ENCODE measurements at places on chromosomes 5 and 9.

DNA sequence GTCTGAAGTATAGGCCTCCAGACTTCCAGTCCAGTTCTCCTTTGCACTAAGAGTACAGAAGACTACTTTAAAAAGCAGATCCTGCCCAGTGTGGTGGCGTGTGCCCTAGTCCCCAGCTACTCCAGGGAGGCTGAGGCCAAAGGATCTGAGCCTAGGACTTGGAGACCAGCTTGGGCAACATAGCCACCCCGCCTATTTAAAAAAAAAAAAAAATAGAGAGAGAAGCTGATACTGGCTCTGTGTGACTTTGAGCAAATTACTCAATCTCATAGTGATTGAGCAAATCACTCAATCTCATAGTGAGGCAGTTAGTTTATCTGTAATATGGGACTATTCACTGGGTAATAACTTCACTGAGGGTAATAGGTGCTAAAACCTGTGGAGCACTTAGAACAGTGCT lies 43.6 kb upstream of the KDM4C start:
- DNase-seq, result no peak

GRCh38 chr5:13081116-13081515 lies 863.4 kb downstream of the DNAH5 start:
- DNase-seq, result no peak

- DNase-seq, result no peak
Observed at GRCh38 chr5:142584891-142585290, 101.0 kb downstream of the FGF1 start.

- no peak for DNase-seq
Observed at GRCh38 chr5:123545506-123545905, 33.5 kb downstream of the CSNK1G3 start.

GRCh38 chr9:127767909-127768331 lies 10.5 kb downstream of the SH2D3C start:
- no peak for DNase-seq

GRCh38 chr5:59479086-59479485 lies 414.4 kb downstream of the PDE4D start:
- no peak for DNase-seq

DNA sequence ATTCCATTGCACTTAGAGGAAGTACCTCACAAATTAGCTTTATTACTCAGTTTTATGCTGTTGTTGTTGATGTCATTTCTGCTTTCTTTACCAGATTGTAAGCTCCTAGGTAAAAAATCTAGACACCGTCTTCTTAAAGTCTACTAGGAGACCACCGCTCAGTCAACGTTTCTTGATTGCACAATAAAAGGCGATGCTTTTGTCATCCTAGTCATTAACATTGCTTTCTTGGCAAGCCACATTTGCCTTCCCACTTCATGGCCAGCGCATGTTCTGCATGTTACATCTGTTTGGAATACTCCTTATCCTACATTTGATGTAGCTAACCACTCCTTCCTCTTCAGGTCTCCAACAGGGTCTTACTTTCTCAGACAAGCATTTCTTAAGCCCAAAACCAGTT lies 464.0 kb upstream of the TUSC1 start:
- no peak for DNase-seq

- no peak for DNase-seq
Observed at GRCh38 chr5:159161361-159162214, 47.8 kb downstream of the RNF145 start.

DNA sequence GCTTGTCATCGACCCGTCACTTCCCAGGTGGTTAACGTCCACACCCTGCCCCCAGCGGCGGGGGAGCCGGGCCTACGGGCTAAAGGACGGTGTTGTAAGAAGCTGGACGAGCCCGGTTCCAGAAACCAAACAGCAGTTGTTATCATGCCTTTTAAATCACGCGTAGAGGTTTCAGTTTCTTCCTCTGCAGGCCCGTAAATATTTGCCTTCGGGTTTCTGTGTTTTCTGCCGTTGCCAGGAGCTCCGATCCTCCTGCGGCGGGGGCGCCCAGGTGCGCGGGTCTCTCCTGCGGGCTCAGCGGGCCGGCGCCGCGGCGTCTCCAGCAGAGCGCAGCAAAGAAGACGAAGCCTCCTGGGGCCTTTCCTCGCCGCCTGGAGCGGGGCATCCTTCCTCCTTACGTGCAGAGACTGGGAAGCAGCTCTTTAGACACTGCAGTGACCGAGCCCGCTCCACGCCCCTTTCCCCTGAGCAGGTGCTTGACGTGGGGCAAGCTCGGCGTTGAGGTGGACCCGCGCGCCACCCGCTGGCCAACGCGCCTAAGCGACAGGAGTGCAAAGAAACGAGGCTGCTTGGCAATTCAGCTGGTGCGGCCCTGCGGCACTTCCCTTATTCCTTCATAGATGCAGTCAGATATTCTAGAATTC lies 21.8 kb upstream of the TTC1 start:
- peak; percentile 60 for DNase-seq

DNA sequence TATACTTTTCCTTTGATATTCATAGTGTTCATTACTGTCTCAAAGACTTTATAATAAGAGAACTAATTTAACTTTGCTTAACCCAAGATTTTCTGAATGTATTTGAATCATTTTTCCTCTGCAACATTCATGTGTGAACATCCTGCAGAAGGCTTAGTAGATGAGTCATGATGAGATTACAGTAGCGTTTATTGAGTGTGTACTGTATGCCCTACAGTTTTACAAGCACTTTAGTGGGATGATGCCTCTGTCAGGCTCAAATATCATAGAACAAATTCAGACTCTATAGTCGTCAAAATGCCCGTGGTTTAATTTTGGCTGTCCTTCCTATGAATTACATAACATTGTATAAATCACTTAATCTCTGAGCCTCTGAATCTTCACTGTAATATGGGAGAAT lies 41.2 kb downstream of the FYB1 start:
- DNase-seq, result no peak

DNA sequence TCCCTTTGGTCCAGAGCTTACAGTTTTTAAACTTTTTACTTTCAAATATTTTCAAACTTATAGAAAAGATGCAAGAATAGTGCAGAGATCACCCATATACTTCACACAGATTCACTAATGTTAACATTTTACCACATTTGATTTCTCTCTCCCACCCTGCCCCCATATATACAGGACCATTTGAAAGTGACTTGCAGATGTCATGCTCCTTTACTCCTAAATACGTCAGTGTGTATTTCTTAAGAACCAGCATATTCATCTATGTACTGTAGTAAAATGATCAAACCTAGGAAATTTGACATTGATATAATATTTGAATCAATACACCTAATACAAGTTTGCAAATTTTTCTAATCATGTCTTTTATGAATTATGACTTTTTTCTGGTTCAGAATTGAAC lies 100.4 kb upstream of the CHD1 start:
- DNase-seq, result no peak

- DNase-seq, result no peak
Observed at GRCh38 chr5:32249668-32250067, 63.1 kb downstream of the MTMR12 start.

- no peak for DNase-seq
Observed at GRCh38 chr5:109242518-109242917, 167.3 kb downstream of the PJA2 start.

GRCh38 chr5:71810023-71810422 lies 90.9 kb downstream of the CARTPT start:
- no peak for DNase-seq

- no peak for DNase-seq
Observed at GRCh38 chr5:158990979-158991775, 108.5 kb downstream of the EBF1 start.

GRCh38 chr5:157486861-157487260 lies 26.8 kb downstream of the NIPAL4 start:
- DNase-seq, result no peak

DNA sequence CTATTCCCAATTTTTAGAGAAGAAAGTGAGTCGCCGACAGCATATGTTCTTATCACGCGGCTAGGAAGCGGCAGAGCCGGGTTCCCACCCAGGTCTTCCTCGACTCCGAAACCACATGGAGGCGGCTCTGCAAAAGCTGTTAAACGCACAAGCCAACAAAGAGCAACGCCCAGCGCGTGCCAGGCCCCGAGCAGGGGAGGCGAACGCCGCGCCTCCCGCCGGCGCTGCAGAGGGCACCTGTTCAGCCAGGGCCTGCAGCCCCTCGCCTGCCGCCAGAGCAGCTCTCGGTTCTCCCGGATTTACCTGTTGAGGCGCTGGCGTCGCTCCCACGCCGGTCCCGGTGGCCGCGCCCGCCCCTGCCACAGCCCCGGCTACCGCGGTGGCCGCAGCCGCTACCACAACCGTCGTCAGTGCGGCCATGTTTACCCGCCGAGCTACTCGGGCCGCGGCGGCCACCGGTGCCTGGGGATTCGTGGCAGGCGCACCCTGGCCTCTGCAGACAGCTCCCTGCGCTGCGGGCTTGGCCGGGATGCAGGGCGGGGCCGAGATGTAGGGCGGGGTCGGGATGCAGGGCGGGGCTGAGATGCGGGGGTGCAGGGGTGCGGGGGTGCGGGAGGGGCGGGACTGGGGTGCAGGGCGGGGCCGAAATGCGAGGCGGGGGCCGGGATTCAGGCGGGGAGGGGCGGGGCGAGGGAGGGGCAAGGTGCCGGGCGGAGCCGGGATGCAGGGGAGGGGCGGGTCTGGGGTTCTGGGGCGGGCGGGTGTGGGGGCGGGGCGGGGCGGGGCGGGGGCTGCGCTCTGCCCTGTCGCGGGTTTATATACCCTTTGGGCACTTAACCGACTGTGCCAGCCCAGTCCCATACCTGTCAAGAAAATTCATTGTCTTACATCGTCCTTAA lies at the start of gene CCDC112:
Gene CCDC112, minus strand, starts transcription at position 531 of the 899 bp plus-strand sequence. Its CDS starts 111 bp downstream, at position 420.
- DNase-seq, result peak; percentile 89

- DNase-seq, result no peak
Observed at GRCh38 chr5:10317825-10318682, 10.4 kb upstream of the CMBL start.

DNA sequence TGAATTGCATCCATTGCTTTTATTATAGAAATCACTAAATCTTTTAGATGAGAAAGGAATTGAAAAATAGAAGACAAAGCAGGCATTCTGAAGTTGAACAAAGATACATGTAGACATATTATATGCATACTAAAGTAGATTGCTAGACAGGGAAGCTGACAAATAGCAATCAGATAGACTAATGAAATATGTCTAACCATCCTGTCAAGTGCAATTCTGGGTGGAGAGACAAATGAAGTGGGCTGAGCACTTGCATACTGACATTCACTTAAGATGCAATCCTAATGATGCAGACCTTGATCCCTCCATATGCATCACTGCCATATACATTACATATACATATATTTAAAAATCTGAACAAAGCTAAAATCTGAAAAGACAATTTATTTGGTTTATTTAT lies 1130.0 kb upstream of the CDH6 start:
- no peak for DNase-seq

GRCh38 chr5:2299388-2300220 lies 416.9 kb upstream of the IRX4 start:
- no peak for DNase-seq

- no peak for DNase-seq
Observed at GRCh38 chr5:119340597-119341218, 15.1 kb upstream of the TNFAIP8 start.

DNA sequence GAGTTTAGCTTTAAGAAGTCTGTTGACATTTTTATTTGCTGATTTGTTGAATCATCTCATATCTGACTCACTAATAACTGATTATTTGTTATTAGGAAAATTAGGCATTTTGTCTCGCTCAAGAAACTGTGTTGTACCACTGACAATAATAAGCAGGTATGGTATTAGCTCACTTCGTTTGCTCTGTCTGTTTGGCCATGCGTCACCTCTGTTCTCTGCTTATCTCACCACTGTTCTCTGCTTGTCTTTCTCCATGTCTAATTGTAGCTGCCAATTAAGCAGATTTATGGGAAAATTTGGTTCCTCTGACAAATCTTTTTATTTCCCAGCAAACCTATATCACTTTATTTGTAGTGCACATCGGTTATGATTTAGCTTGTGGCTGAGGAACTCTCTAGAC lies 138.9 kb downstream of the WDR41 start:
- no peak for DNase-seq

- DNase-seq, result no peak
Observed at GRCh38 chr5:65161655-65162054, 320.1 kb downstream of the ADAMTS6 start.

- DNase-seq, result no peak
Observed at GRCh38 chr9:112120439-112120925, 54.6 kb downstream of the SUSD1 start.

DNA sequence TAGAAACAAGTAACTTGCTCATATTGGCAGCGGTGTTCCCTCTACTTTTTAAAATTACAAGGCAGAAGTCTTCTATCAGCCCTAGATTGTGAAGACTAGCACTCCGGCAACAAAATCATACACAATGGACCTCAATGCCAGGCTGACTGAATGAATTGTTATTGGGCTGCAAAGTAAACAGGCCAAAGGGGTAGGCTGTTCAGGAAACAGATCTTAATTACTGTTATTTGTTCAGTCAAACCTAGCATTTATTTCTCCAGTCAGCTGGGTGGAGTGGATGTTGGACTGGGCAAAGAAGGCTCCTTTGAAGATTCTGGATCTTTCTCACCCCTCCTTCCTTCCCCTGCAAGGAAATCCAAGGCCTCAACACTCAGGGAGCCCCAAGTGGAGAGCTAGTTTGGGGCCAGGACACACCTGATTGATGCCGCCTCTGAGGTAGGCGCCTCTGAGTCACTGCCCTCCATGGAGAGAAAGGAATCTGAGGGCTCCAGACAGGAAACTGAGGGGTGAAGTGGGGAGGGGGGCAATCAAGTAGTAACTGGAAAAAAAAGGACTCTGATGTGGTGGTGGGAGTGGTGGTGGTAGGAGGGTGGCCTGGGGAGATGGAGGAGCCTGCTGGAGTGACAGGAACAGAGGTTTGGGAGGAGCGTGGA lies 35.5 kb downstream of the SERINC5 start:
- no peak for DNase-seq

DNA sequence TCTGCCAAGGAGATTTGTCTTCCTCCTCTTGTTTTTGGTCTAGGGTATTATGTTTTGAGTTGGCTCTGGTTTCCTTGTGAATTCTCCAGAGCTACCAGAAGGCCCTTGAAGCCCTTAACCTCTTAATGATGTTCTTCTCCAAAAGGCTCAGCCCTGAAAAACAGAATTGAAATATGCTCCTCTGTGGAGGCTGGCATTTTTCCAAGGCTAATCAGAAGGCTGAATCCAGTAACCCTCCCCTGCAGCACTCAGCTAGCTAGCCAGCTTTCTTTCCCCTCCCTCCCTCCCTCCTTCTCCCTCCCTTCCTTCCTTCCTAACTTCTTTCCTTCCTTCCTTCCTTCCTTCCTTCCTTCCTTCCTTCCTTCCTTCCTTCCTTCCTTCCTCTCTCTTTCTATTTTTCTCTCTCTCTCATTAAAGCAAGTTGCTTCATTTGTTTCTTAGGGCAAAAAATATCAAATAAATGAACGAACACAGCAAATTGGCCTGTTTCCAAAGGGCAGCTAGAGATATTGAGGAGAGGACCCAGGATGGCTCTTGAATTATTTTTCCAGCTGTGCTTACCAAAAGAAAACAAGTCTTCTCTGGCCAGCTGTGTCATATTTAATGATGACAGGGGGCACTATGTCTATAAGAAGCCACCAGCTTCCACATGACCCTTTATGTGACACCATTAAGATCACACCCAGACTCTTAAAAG lies 38.7 kb downstream of the JAKMIP2 start:
- no peak for DNase-seq

DNA sequence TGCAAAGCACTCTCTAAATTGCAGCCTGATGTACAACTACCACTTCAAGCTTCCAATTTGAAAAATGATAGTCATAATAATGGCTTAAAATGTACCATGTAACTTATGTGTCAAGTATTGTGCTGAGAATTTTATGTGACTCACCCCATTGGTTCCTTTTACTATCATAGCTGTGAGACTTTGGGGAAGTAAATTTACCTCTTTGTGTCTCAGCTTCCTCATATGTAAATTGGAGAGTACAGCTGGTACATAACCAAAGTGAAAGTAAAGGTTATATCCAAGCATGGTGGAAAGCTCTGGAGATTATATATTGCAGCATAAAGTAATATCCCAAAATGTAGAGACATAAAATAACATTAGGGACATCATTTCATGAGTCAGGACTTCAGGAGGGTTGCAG lies 2200.4 kb upstream of the C9orf72 start:
- DNase-seq, result no peak
